Femur (tissue), 1 donor: ENCODE measurements at places on chromosomes 16 and 17.
A peak's percentile ranks its signal among the peaks of the same experiment; 100 is the strongest.

DNA sequence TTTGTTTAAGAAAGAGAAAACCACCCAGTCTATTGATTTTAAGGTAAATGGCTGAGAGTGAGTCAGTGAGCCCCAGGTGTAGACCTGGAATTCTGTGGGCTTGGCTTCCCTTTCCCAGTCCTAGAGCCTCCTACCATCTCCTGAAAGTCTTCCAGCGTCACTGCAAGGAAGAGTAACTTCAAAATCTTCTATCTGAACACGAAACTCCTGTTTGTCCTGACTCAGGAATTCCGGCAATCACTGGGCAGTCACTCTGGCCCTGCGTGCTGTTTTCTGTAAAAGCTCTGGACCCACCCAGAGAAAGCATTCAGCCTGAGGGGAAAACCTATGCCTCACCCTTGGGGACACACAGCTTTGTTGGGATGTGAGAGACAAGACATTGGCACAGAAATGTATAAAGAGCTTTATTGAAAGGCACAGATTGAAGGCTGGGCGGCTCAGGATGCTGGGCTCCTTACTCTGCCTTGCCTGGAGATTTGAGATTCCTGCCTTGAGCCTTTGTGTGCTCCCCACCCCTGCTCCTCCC, 15.9 kb downstream of the MINK1 start:
- DNase-seq: no peak

DNA sequence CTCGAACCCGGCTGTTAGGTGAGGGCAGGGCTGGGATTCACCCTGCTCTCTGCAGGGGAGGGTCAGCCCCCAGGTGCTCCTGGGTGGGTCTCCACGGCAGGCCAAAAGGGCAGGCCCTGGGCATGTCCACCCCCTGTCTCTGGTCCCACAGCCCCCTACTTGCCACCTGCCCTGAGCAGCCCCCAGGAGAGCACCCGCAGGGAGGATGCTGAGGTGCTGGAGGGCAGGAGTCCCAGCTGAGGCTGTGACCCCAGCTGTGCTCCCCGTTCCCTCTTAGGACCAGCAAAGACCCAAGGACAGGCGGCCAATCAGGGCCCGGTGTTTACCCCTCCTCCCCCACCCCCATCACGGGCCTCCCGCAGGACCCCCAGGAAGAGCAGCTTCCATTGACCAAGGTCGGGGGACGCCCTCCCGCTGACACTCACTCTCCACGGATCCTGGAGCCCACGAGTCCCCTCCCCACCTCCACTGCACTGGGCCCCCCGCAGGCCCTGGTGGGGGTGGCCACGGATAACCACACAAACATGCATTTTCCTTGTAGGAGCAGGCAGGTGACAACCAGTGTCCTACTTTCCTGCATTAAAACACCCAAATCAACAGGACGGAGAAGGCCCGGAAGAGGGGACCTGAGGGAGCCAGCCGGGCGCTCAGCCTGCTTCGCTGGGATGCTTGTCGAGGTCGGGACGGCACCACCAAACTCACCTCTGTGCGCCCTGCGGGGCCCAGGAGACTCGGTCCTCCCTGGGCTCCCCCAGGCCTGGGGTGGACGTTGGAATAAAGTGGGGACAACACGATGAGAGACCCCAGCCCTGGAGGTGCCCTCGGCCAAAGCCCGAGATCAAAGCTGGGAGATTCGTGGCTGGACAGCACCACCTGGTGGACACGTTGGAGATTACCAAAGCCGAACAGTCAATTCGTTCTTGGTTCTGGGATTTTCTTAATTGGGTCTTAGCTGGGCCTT, 22.5 kb upstream of the ENPP7 start:
- DNase-seq: peak; percentile 66

- DNase-seq: no peak
Observed at GRCh38 chr17:31695456-31696090, 163.5 kb downstream of the COPRS start.

GRCh38 chr17:44416558-44417289, 27.3 kb upstream of the ITGA2B start:
- DNase-seq: no peak

- DNase-seq: no peak
Observed at GRCh38 chr16:927406-927805, 43.4 kb downstream of the LMF1 start.

GRCh38 chr16:57284209-57284951, at the start of gene PLLP:
Gene PLLP, minus strand, starts transcription at chr16:57284672. Its CDS starts 132 bp downstream, at chr16:57284540.
- peak; percentile 41 for DNase-seq

- DNase-seq: no peak
Observed at GRCh38 chr16:2976201-2976600, 4.0 kb downstream of the PKMYT1 start.

DNA sequence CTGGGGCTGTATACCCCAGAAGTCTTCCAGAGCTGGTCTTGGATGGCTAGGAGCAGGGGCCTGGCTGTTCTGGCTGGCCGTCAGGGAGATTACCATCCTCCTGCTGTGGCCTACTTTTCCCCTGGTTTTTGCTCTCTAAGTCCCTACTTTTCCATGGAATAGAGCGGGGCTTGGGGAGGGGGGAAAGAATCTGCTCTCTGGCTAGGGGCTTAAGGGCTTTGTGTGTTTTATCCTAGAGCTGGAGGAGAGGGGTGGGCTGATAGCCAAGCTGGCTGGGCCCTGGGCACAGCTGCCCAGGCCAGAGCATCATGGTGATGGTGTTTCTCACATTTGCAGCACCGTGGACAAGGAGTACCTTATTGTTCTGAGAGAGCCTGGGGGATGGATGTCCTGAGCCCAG, 3.6 kb downstream of the NRN1L start:
- no peak for DNase-seq

GRCh38 chr16:4455081-4455480, 19.3 kb downstream of the NMRAL1 start:
- DNase-seq: no peak

DNA sequence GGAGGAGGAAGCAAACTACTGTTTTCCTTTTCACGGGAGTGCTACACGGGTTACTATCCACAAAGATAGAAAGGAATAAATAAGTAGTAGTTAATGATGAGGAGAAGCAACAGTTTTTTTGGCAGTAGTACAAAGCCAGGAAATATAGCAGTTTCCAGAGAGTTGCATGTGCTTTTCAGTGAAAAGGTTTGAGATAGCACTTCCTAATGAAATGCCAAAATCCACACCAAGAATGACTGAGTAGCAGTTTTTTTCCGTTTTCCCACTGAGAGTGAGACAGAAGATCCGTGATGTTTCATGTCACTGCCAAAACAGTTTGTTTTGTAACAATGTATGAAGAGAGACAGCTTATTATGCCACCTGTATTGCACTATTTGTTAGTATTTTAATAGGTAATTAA, 129.1 kb downstream of the STX8 start:
- DNase-seq: no peak

DNA sequence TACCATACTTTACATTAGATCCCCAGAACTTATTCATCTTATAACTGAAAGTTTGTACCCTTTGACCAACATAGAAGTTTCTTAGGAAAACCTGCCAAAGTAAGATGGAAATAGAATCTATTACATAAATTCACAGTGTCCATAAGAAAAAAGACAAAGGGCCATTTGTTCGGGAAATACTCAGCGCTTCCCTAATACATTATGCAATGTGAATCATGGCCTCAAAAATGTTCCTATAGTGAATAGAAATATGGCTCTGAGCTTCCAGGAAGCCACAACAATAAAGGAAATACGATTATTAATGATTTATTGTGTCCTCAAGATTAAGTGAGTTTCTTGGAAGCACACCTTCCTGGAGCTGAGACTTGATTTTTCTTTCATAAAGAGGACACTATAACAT, 51.5 kb downstream of the GPRC5B start:
- no peak for DNase-seq

DNA sequence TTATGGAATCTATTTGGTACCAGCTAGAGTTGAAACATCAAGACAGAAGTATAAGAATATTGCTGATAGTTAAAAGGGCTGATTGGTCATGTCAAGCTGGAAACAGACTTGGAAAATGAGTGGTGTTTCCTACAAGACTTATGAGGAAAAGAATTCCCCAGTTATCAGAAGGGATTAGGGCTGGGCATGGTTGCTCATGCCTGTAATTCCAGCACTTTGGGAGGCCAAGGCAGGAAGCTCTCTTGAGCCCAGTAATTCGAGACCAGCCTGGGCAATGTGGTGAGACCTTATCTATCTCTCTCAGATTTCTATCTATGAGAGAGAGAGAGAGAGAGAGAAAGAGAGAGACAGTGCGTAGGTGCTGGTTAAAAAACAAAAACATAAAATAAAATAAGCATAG, 139.5 kb upstream of the PMFBP1 start:
- DNase-seq: no peak

DNA sequence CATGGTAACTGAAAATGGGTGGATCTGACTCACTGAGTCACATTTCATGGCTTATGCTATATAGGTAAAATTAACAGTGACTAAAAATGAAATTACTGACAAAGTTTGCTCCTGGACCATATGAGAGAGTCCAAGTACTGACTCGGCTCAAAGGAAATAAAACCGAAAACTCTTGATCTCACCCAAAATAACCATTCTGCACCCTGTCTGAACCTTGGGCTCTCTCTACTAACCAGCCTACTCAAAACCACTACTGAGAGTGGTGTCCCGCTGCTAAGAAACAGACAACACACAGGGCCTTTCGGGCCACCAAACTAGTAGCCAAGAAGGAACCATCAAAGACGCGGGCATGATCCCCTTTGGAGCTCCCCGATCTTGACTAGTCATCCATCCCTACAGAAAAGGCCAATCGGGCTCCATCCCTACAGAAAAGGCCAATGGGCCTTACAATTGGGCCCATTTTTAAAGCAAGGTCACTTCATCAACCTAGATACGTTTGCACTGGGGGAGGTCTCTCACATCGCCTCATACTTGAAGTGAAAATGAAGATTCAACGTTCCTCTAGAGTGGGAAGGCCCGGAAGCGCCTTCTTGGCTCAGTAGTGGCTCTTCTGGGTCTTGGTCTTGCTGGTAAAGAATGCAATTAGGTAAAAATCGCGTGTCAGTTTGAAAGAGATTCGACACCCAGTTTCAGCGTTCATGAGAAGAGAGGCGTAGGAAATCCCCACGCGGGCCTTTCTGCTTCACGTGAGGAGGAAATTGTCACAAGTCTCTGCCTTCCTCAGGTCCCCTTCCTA, 720 bp upstream of the ZPBP2 start:
- DNase-seq: no peak

GRCh38 chr17:75816693-75817092, 27.5 kb downstream of the UNC13D start:
- no peak for DNase-seq

GRCh38 chr17:47872019-47872650, 21.2 kb upstream of the SP6 start:
- DNase-seq: peak; percentile 62

- peak; percentile 28 for DNase-seq
Observed at GRCh38 chr16:89200124-89200849, at the start of gene SLC22A31. Gene SLC22A31, minus strand, starts transcription at chr16:89200537. Its CDS starts 36 bp downstream, at chr16:89200501.

- no peak for DNase-seq
Observed at GRCh38 chr17:7748076-7748775, 30.7 kb downstream of the DNAH2 start.

GRCh38 chr17:40935624-40936023, 1.8 kb downstream of the KRT23 start:
- DNase-seq: no peak

DNA sequence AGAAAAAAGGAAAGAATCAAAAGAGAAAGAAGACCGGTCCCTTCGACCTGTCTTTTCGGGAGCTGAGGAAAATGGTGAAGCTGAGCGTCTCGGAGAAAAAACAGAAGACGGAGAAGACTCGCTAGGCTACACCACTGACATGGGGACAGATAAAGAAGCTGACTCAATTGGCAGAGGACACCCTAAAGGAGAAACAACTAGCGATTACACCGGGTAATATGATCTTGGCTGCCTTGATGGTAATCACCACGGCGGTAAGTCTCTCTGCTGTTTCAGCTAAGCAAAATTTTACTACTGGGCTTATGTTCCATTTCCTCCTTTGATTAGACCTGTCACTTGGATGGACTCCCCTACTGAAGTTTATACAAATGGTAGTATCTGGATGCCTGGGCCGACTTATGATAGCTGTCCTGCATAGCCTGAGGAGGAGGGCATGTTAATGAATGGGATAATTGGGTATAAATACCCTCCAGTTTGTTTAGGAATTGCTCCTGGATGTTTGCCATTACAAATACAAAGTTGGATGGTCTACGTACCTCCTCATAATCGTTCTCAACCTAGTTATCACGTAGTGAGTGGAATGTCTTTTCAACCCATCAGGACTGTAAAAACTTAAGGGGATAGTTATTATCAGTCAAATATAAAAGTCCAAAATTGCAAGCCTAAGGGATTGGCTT, 24.1 kb downstream of the ALOX15B start:
- DNase-seq: no peak

GRCh38 chr16:20902426-20902825, 1.9 kb downstream of the LYRM1 start:
- no peak for DNase-seq

DNA sequence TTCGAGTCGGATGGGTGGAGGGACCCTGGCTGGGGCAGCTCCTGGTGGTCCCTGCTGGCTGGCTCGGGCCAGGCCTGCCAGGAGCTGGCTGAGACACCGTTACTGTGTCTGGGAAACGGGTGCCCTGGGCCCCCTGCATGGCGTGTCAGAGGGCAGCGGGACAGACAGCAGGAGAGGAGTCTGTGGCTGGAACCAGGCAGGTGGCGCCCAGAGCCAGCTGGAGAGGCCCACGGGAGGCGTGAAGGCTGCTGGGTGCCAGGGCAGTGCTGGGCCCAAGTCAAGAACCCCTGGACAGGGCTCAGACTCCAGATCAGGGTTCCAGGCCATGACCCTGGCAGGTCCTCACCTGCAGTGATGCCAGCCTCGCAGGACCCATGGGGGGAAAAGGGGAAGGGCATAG, 16.6 kb downstream of the SOX8 start:
- DNase-seq: no peak

DNA sequence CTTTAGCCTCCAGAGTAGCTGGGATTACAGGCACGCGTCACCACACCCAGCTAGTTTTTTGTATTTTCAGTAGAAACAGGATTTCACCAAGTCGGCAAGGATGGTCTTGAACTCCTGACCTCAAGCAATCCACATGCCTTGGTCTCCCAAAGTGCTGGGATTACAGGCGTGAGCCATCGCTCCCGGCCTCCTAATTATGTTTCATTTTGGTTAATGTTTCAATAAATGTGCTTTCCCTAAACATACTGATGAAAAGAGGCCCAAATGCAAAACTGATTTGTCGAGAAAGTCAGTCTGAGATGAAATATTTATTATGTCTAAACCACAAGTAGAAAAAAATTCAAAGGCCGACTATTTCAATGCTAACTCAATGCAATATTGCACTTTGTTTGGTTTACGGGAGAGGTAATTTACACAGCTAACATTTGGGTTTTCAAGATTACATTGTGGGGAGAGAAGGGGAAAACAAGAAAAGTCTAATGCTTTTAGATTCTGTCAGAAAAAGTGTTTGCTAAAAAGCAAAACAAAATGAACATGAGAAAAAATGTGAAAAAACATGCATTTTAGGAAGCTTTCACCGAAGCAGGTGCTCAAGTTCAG, 9.8 kb downstream of the STAT3 start:
- DNase-seq: no peak

- DNase-seq: no peak
Observed at GRCh38 chr16:15552507-15552906, 90.4 kb downstream of the MARF1 start.

DNA sequence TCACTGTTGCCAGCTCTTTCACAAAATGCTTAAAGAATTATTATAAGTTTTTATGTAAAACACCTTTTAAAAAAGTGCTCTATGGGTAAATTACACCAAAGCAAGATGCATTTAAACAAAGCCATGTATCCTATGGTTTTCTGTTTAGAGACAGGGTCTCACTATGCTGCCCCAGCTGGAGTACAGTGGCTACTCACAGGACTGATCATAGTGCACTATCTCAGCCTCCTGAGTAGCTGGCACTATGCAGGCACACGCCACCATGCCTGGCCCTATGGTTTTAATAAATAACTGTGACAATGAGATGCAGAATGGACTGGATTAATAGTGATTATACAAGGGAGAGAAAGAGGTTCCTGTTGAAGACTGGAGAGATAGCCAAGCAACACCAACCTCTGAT, 40.2 kb downstream of the SPOP start:
- DNase-seq: no peak
